ENCODE measurements at places on chromosomes 5 and 9.

- DNase-seq, result no peak
Observed at GRCh38 chr5:159765760-159766517, 150.3 kb upstream of the ADRA1B start.

DNA sequence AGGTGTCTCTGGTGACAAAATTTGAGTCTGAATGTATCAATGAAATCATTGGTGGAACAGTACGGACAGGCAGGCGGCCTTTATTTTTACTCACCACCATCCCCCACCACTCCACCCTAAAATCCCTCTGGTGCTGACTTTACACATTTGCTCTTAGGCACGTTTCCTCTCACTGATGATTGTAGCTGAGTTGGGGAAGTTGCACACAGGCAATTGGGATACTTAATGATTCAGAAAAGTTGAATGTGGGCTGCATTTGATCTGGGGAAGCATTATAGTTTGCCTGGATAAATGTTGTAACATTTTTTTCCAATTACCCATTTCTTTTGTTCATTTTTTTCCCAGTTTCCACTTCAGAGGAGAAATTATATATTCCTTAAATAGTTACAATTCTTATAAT lies 658.4 kb downstream of the TLR4 start:
- no peak for DNase-seq

- no peak for DNase-seq
Observed at GRCh38 chr5:131171276-131171810, 599 bp downstream of the LYRM7 start.

GRCh38 chr5:62608529-62609511 lies 30.2 kb downstream of the LRRC70 start:
- DNase-seq, result no peak

DNA sequence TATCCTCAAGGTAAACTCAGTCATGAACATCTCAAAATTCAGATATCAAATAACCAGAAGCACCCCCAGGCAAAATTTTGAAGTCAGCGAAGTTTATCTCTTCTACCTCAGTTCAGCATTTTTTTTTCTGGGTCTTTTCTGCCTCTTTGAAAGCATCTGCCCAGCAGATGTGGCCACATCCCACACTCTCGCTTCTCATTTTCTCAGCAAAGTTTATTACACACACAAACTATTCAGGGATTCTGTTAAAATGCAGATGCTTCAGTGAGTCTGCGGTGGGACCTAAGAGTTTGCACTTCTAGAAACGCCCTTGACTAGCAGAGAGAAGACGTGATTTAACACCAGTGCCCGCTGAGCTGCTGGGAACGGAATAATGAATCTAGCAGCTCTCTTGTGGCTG lies 19.3 kb downstream of the RASEF start:
- DNase-seq, result no peak

DNA sequence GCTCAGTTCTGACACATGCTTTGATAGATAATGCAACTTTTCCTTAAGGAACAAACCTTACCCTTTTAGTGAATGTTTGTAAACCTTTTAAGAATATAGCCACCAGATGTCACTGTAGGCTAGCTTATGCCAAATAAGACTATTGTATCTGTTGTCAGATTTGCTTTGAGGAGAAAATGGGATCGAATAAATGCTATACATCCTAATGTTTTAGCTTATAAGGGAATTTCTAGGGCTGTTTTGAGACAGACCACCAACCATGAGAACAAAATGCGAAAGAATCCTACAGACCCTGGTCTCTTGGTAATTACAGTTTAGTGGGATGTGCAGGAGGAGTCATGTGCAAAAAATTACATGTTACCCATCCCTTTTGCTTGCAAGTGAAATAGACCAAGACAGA lies 127.6 kb upstream of the NMUR2 start:
- DNase-seq, result no peak

DNA sequence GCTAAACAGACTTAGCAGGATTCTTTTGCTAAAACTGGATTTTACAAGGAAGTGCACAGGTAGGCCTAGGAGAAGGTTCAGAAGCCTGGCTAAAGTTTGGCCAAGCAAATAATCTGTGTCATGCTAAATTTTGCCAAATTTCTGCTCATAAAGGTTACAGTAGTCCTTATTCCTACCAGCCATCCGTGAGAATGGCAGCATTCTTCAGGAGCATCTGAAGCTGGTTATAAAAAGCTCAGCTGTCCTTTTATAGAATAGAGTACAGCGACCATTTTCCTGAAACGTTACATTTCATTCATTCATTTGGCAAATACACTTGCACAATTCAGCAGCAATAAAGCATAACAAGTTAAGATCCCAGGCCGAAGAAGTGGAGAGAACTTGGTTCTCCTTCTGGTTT lies 6.9 kb downstream of the GSN start:
- DNase-seq, result no peak

GRCh38 chr9:82011133-82011532 lies 22.6 kb downstream of the SPATA31D1 start:
- DNase-seq, result no peak
